Fibroblast of villous mesenchyme (primary cell): ENCODE measurements at places on chromosomes 16 and 17. TPM values are rescaled to one million over a fixed set of nuclear protein-coding genes. Genes with fewer than 3 reads are reported as not detected.

DNA sequence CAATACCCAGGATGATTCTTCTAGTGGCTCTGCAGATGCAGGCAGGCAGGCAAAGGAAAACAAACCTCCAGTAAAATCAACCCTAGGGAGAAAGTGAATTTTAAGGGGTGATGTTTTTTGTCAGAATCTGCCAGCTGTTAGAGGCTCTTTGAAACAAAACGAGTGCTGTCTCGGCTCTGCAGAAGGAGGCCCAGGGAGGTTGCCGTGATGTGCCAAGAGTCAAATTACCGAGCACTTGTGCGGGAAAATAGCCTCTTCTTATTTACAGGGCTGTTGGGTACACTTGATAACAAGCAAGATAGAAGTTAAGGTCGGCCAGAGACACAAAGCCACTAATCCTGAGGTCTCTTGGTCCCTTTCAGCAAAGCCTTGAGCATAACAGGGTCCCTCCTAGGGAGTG, 68.9 kb upstream of the EEF2KMT start:
- DNase-seq, result no peak

ACSF3 gene
- 20.7 and 22.9 TPM in 2 replicates for total RNA-seq

DNA sequence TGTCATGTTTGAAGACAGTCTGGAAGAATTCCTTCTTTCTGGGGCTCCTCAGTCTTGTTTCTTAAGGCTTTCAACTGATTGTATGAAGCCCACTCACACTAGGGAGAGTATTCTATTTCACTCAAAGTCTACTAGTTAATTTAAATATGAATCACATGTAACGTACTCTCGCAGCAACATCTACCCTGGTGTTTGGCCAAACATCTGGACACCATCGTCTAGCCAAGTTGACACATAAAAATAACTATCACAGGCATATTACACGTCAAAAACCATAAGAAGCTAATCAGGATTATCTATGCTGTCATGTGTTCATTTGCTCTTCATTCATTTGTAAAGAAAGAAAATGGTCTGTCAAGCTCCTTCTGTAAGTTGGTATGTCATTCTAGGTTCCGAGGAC, 787.4 kb downstream of the KCNJ2 start:
- no peak for DNase-seq

DNA sequence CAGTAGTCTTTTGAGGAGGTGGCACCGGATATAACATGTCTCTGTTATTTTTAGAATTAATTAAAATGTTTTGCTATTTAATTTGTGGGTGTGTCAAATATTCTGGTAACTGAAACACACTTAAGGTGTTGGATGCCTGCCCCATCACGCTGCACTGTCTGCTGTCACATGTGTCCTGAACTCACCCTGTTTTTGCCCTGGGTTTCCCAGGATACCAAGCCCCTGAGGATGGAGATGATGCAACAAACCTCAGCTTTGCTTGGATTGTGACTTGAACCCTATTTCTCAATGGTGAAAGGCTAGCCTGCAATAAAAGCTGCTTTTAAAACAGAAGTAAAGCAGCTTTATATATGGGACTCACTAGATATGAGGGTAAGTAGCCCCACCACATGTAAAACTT, 11.5 kb upstream of the DUSP14 start:
- peak; percentile 95 for DNase-seq

DNA sequence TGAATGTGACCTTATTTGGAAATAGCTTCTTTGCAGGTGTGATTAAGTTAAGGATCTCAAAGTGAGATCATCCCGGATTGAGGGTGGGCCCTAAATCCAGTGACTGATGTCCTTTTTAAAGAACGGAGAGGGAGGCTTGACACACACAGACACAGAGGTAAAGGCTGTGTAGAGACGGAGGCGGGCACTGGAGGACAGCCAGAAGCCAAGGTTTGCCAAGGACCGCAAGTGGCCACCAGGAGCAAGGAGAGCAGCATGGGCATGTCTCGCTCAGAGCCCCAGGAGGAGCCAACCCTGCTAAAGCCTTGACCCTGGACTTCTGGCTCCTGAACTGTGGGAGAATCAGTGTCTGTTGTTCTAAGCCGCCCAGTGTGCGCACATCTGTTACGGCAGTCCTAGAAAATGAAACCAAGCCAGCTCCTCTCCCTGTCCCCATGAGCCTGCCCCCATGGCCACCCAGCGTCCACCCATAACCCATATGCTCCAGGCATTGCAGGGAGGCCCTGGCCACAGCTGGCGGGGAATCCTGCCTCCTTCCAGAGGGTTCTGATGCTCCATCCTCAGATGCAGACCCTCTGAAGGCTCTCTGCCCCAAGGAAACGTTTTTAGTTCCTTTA, 15.2 kb downstream of the CNGB1 start:
- peak; percentile 11 for DNase-seq

- DNase-seq, result no peak
These were observed 76.1 kb upstream of the SDK2 start for GRCh38 chr17:73720187-73720834.

LDHD gene
- total RNA-seq, result 0.64 and 0.86 TPM in 2 replicates

GJD3 gene
- 2.2 and 2.9 TPM in 2 replicates for total RNA-seq

GRCh38 chr17:2064980-2065785, 10.3 kb downstream of the HIC1 start:
- peak; percentile 83 for DNase-seq

- peak; percentile 96 for DNase-seq
These were observed 20.7 kb downstream of the TRAP1 start for GRCh38 chr16:3696425-3697218.

GAST gene
- total RNA-seq, result not detected in 2 replicates

- no peak for DNase-seq
These were observed 153.0 kb upstream of the RBL2 start for GRCh38 chr16:53281280-53281679.

FSCN2 gene
- 1.7 and 3.5 TPM in 2 replicates for total RNA-seq

DNA sequence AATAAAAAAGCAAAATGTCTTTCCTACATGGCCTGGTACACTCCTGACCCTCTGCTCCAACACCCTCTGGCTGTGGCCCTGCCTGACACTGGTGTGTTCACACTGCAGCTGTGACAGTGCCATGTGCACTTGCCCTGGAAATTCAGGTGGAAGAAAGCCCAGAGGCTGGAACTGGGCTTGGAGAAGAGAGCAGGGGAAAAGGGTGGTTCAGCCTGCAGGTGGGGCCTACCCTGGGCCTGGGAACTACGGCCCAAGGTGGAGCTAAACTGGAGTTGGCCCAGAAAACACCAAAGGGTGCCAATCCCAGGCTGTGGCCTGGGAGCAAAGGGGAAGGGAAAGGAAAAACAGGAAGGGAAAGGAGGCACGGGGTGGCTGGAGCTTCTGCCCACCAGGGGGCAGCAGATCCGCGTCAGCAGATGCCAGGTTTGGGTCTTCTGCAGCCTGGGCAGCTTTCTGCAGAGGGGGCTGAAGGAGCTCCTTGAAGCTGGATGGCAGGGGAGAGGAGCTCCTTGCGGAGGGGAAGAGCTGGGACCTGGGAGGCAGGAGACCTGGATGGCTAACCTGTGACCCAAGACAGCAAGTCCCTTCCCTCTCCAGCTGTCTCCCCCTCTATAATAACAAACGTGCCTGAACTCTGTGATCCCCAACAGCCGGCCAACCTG, 15.4 kb upstream of the CTCF start:
- peak; percentile 68 for DNase-seq

SYCE1L gene
- 0.32 TPM in 1 of 2 replicates, not detected in the other for total RNA-seq

GRCh38 chr16:89442588-89442987, 47.8 kb downstream of the ANKRD11 start:
- peak; percentile 38 for DNase-seq

DNA sequence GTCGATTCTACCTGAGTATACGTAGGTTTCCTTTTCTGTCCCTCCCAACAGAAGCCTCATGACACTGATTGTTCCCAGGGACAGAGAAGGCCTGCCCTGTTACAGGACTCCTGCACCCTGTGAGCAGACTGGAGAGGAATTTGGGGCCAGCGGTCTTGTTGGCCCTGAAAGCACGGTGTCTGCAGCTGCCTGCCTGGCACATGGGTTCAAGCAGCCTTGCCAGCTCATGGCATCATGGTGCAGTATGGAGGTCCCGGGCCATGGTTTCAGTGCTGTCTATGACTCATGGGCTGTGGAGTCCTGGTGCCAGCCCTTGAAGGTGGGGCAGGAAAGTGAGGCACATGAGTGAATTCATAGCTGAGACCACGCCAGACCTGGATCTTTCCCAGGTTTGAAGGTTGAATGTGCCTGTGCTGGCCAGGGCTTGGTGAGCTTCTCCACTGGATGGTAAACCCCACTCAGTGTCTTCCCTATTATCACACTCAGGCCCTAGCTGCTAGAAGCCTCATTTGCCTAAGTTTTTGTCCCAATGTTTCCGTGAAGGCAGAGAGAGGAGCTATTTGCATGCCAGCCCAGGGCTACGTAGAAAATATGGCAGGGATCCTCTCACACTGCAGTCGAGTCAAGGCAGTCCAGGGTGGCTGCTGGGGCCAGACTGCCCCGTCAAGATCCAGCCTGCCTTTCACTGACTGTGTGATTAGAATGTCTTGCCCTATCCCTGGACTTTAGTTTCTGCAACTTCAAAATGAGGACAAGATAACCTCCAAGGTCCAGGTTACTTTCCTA, 277.2 kb upstream of the CCL2 start:
- DNase-seq, result no peak

DNA sequence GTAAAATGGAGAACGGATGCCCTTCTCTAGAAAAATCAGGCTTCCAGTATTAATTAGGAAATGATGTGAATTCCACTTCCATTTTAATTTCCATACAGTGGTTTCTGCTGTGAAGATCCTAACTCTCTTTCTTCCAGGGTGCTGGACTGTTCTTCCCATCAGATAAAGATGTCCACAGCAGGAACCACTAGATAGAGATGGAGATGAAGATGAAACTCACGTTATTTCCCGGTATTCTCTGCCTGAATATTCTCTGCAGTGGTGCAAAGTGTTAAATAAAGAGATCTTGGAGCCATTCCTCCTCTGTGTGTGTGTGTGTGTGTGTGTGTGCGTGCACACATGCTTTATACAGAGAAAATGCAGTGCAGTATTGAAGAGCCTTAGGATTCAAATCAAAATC, 727.5 kb downstream of the KCNJ2 start:
- DNase-seq, result no peak

DNA sequence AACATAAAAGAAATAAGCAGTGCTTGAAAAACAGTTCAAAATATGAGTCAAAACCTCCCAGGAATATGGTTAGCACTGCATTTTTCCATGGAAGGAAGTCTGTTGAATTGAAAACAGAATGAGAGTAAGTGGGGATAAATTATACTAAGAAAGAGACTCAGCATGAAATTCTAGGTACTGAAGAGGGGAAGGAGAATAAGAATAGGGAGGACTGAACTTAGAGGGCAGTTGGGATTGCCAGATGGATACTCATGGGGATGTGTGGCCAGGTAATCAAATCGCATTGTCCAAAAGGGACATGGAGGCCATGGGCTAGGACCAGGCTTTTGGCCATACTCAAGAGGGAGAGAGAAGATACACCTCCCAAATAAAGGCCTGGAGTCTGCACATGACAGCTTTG, 247.9 kb downstream of the CDH13 start:
- no peak for DNase-seq

ABCC1 gene
- total RNA-seq, result 26.1 and 34.1 TPM in 2 replicates

ZNF423 gene
- total RNA-seq, result 0.32 and 0.43 TPM in 2 replicates

- DNase-seq, result peak; percentile 29
These were observed 113.1 kb downstream of the RAP1GAP2 start for GRCh38 chr17:2909175-2909845.

KCNH6 gene
- total RNA-seq, result under 0.01 TPM in 1 of 2 replicates, not detected in the other

EME1 gene
- total RNA-seq, result 4.5 and 4.7 TPM in 2 replicates

HBA2 gene
- total RNA-seq, result not detected in 2 replicates

DNA sequence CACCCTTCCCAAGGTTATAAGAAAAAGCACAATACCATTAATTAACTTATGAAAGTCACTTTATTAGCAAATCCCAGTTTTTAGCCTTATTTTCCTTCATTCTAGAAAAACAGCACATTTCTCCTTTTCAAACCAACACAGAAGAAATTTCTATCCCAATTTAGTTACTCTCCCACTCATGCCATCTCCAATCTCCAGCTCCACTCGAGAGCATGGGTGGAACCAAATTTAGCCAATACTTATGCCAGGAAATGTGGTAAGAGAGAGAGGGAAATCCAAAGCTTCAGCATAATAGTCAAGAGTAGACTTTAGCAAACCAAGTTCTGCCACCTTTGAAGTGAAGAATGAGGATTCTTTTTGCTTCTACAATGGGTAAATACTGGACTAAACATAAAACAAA, 288.8 kb downstream of the KIF2B start:
- no peak for DNase-seq

DNA sequence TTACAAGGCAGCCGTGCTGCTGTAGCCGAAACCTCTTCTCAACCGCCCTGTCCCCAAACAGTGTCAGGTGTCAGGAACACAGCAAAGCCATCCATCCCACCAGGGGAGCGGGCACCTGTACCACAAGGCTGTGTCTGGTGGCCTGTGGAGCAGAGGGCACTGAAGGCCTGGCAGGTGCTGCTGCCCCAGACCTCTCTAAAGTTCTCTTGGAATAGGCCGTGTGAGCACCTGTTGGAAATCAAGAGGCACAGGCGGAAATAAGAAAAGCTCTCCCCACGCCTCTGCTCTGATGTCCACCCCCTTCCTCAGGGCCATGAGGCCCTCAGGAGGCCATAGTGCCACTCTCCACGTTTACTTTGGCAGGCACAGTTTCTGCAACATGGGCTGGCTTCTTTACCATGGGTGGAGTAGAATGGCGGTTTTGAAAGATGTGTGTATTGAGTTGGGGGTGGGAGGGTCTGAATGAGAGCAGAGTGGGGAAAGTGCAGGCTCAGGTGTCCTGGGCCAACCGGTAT, 99.9 kb upstream of the ZNF750 start:
- no peak for DNase-seq

DLG4 gene
- total RNA-seq, result 10.6 and 14.2 TPM in 2 replicates

EIF1 gene
- total RNA-seq, result 82.5 and 85.5 TPM in 2 replicates

GRCh38 chr16:26334218-26335111, 642.7 kb downstream of the HS3ST4 start:
- no peak for DNase-seq

DNA sequence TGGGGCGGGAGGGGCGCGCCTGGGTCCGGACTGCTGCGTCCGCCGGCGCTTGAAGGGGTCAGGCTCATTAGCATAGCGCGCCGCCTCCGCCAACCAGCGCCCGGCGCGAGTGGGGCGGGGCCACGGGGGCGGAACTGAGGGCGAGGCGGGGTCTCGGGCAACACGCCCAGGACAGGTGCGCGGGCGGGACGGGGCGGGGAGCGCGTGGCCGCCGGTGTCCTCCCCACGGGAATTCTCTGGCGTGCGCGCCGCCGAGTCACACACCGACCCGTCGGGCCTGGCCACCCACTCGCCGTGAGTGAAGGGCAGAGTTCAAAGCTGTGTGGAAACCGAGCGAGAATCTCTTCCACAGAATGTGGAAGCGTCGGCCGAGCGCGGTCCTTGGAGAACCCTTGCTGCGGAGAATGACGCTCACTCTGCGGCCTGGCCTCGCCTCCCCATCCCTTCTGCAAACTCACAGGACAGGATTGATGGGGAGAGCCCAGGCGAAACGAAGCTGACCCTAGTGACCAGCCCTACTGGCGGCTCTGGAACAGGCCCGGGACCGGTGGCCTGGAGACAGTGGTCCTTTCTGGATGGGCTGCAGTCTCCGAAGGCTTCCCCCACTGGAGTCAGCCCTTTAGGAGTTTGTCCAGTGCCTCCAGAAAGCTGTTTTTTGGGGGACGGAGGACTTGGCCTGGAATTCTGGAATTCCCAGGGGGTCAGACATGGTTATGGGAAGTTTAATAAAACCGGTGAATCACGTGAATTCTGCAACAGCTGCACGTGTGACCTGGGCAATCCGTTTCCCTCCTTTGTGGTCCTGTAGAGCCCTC, at the start of gene SNAI3:
TSS of gene SNAI3 (minus strand) at position 69 of the 815 bp plus-strand sequence. CDS start 101 bp downstream, outside the sequence.
- DNase-seq, result peak; percentile 56

GRCh38 chr17:57236686-57237299, 19.5 kb upstream of the MSI2 start:
- DNase-seq, result no peak
